Epithelial cell of proximal tubule (primary cell): ENCODE measurements at places on chromosomes 2 and 18. TPM values are rescaled to one million over a fixed set of nuclear protein-coding genes. Genes with fewer than 3 reads are reported as not detected.

GRCh38 chr2:118669654-118670053, 177.8 kb downstream of the EN1 start:
- no peak for DNase-seq

MAP3K19 gene
- not detected in 2 replicates for total RNA-seq

DNA sequence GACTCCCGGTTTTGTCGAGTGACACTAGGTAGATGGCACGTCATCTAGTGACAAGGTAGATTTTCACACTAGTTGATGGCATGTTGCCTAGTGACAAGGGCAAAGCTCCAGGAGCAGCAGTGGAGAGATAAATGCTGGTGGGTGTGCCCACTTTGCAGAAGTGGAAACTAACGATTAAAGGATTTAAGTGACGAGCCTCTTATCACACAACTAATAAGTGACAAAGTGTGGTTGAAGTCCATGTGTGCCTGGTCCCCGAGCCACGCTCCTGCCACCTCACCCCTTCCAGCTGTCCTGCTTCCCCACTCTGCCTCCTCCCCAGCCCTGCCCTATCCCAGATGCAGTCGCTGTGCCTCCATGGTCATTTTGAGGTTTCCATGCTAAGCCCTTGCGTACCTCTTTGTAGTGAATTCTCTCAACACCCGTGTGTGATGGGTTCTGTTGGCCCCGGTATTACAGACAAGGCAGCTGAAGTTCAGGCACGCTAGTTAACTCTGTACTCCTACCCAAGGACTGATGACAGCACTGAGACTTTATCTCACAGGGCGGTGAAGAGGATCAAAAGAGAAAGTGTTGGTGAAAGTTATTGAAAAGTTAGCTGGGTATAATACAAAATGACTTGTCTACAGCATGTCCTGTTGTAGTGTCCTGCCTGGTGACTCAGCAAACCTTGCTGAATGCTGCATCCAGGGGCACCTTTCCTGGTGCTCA, 113.4 kb upstream of the GLI2 start:
- DNase-seq = no peak

- DNase-seq = no peak
Measured at GRCh38 chr2:146847846-146848245, 997.0 kb upstream of the ACVR2A start.

LRRTM4 gene
- not detected in 2 replicates for total RNA-seq

DNA sequence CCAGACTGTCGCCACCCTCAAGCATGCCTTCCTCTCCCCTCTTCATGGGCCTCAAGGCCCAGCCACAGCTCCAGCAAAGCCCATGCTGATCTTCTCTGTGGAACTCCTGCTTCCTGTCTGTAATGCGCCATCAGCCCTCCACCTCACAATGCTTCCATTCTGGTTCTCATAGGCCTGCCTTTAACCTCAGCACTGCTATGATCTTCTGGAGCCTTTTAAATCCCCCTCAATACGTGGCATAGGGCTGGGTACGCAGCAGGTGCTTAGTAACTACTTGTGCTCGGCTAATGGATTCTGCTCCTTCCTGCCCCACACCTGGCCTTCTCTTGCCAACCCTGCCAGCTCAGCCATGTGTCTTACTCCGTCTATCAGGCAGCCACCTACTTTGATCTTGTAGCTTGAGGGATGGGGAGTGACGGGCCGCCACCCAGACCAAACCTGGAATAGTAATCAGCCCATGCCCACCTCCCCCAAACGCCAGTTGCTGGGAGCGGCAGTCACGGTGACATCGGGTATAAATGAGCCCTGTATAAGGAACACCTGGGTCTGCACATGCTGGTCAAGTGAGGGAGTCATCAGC, 106.7 kb upstream of the MCFD2 start:
- no peak for DNase-seq

MBD5 gene
- total RNA-seq = 4.3 and 15.0 TPM in 2 replicates

- no peak for DNase-seq
Measured at GRCh38 chr2:191038241-191038725, 24.3 kb upstream of the STAT1 start.

CYTIP gene
- total RNA-seq = 1.3 and 4.8 TPM in 2 replicates

DNA sequence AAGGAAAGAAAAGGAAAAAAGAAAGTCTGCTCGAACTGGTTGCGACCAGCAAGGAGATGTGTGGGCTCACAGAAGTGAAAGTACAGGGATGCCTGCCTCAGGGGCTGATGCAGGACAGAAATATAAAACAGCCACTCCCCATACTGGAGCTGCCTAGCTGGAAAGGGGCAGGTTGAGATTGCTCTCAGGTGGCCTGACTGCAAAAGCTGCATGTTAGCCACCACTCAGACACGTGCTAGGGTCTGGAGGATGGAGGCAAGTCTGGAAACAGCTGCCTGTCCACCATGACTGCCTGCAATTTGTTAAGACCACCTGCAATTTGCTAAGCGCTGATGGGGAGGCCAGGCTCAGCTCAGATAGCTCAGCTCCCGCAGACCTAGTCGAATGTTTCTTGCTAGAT, 17.9 kb downstream of the B3GNT7 start:
- no peak for DNase-seq

DNA sequence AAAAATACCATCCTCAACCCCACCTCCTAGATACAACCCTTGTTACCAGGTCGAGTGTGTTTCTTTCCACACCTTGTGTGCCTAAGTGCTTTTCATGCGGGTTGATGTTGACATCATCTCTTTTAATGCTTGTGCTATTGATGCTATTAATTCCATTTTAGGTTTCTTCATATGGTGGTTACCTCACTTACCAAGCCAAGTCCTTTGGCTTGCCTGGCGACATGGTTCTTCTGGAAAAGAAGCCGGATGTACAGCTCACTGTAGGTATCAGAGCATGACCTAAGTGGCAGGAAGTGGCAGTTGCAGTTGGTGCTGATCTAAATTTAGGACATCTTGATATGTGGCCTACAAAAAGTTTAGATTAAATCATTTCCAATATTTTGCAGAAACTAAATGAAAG, 149.9 kb upstream of the TTC39C start:
- DNase-seq = no peak

PLEK gene
- not detected in 2 replicates for total RNA-seq

DNA sequence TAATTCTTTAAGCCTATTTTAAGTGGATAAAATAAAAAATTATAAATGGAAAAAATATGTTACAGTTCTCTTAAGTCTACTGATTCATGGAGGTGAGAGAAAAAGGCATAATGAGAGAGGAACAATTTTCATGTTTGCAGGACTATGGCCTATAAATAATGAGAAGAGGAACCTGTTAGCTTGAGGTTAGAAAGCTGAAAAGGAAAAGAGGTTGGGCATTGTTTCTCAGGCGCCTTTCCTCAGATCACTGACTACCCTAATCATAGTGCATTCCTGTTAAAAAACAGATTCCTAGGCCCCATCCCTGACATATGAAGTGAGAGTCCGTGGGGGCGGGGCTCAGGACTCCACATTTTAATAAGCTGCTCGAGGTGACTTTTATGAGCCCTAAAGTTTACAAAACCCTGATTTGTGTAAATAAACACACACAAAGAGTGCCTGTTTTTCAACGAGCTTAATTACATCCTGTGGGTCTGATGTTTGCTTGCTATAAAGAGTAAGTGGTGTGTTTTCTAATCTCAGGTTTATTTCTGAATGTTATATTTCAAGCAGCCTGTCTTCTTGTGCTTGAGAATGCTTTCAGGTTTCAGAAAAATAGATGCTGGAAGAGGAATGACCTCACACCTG, 335.5 kb downstream of the CLIP4 start:
- no peak for DNase-seq

- no peak for DNase-seq
Measured at GRCh38 chr2:164287056-164287455, 334.2 kb downstream of the GRB14 start.

DNA sequence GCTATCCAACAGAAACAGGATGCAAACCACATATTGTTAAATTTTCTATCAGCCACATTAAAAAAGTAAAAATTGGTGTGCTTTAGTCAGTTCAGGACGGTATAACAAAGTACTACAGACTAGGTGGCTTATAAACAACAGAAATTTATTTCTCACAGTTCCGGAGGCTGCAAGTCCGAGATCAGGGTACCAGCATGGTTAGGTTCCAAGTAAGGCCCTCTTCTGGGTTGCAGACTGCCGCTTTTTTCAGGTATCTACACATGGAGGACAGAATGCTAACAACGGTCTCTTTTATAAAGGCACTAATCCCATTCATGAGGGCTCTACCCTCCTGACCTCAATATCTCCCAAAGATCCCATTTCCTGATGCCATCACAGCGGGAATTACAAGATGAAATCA, 10.5 kb downstream of the SMAD2 start:
- DNase-seq = no peak
